ENCODE measurements at places on chromosomes 7 and 10. TPM values are rescaled to one million over a fixed set of nuclear protein-coding genes. Genes with fewer than 3 reads are reported as not detected.

GSTO2 gene
- 1.9 TPM for total RNA-seq

DENND10 gene
- 55.1 TPM for total RNA-seq

PDK4 gene
- total RNA-seq = 37.9 TPM

ABCB4 gene
- total RNA-seq = 0.02 TPM

DRGX gene
- total RNA-seq = not detected

TUBAL3 gene
- 0.24 TPM for total RNA-seq

Data from A549 treated with dexamethasone at 1 μM for 4 hours (cell line).